ENCODE measurements at places on chromosomes 5 and 9.

GRCh38 chr5:72394688-72395087, 74.5 kb downstream of the PTCD2 start:
- no peak for DNase-seq

- no peak for DNase-seq
These were observed 46.7 kb downstream of the PRRC1 start for GRCh38 chr5:127564002-127564769.

DNA sequence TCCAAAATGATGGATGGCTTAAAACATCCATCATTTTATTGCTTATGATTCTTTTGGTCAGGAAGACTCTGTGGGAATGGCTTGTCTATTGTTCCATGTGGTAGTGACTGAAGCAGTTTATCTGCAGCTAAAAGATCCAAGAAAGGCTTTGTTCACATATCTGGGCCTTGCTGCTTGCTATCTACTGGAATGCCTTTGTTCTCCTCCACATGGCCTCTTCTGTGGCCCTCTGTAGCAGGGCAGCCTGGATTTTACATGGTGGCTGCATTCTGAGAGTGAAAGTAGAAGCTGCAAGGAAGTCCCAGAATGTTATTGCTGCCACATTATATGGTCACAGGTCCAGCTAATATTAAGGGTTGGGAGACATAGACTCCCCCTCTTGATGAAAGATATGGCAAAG, 35.1 kb downstream of the DMXL1 start:
- no peak for DNase-seq

GRCh38 chr5:87210076-87210475, 57.6 kb upstream of the RASA1 start:
- DNase-seq = no peak

DNA sequence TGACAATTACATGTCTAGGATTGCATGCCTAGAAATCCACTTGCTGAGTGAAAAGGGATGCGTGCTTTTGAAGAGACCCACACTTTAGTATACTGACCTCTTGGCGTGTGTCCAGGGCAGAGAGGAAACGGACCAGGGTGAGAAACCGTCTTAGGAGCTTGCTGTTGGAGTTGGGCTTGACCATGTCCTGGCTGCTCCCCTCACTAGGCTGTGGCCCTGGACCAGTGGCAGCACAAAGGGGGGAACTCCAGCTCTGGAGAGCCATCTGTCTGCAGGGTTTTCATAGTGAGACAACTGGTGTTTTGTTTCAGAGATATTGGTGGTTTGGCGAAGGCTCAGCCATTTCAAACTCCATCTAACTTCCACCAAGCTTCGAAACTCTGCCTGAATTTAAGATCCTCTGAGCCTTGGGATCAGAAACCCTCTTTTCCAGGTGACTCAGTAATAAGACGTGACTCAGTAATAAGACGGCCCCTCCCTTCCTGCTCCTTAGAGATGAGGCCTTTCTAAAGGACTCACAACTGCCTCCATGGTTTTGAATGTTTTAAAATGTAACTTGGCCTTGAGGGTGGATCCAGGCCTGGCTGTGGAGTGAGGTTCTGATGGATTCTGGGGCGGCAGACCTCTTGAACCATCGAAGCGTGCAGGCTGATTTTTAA, 165.8 kb downstream of the MELK start:
- no peak for DNase-seq

DNA sequence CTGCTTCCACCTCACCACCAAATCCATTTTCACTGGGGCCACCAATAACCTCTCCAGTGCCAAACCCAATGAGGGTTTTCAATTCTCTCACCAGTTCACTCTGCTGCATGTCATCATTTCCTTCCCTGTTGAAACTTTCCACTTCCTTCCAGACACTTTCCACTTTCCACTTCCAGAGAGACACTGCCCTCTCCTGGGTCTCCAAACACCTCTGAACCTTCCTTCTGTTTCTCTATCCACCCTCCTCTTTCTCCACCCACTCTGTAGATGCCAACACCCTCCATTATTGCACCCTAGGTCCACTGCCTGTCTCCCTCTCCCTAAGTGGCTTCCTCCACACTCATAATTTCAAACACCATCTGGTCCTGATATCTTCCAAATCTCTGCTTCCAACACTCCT, 39.6 kb downstream of the PDE6A start:
- DNase-seq = no peak

GRCh38 chr9:20144197-20144596, 355.4 kb upstream of the SLC24A2 start:
- no peak for DNase-seq

GRCh38 chr9:80498001-80498555, 926.3 kb downstream of the TLE4 start:
- peak; percentile 18 for DNase-seq

DNA sequence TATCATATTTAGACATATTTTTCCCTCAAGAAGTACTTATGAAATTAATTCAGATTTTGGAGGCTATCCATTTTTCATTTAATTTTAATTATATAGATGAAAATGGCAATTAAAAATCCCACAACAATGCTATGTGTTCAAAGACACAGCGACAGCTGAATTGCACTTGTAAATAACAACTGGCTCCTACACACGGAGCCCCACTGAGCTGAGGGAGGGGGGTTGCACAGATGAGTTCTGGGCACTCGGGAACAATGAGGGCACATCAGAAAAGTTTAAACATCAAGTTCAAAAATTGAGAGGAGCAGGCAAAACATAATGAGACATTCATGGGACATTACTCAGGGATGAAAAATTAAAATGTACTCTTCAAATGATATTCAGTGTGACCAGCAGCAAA, 104.9 kb downstream of the MARCHF3 start:
- DNase-seq = no peak

DNA sequence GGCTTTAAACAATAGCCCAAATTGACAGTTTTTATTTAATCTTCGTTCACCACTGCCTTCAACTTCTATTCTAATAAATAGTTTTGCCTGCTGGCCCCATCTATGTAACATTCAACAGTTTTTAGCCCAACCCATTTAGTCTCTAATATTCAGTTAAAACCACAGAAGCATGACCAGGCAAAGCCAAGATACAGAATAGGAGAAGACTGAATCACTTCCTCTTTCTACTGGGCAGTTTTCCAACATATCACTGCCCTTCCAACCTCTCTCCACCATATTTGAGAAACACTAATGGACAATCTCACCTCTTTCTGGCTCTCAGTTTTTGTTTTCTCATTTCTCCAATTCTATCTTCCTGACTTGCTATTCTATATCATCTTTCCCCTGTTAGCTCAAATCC, 352.9 kb downstream of the DNAH5 start:
- no peak for DNase-seq

DNA sequence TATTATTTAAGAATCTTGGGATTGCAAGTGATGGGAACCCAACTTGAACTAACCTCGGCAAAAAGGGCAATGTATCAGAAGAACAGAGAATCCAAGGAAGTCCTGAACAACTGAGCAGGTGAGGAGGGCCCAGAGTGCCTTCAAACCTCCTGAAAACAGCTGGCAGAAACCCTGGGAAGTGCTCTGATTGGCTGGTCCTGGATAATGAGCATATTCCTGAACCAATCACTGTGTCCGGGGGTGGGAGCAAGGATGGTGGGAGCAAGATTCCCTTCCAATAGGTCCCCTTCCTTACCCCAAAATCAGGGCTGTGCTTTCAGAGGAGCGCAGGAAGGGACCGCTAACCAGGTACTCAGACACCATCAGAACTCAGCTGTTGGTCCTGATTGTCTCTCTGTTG, 31.9 kb upstream of the TBC1D2 start:
- DNase-seq = no peak

- no peak for DNase-seq
These were observed 16.3 kb downstream of the NMRK1 start for GRCh38 chr9:75071530-75072122.

GRCh38 chr5:125346316-125346715, 599.9 kb upstream of the ZNF608 start:
- DNase-seq = no peak

GRCh38 chr5:173316339-173317020, 11.7 kb downstream of the STC2 start:
- no peak for DNase-seq

- no peak for DNase-seq
These were observed 302.7 kb downstream of the EPB41L4A start for GRCh38 chr5:112116371-112116770.

DNA sequence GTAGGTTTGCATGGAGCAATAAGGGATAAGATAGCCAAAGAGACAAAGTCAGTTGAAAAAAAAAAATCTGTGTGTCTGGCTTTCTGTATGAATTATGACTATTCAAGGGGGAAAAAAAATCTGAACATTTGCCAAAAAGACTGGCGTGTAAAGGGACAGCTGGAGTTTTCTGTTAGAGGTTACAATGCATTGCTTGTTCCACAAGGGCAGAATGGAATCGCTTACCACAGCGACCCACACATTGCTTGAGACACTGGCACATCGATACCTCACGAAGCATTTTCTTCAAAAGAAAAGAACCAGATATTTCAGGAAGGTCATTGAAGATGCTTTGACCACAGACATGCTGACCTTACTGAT, 327.8 kb downstream of the TMEM167A start:
- DNase-seq = no peak

- no peak for DNase-seq
These were observed 42.1 kb upstream of the EEIG1 start for GRCh38 chr9:128022886-128023285.

- no peak for DNase-seq
These were observed 32.4 kb downstream of the FYB1 start for GRCh38 chr5:39186722-39187539.

GRCh38 chr9:90176901-90177300, 465.7 kb downstream of the DIRAS2 start:
- no peak for DNase-seq

DNA sequence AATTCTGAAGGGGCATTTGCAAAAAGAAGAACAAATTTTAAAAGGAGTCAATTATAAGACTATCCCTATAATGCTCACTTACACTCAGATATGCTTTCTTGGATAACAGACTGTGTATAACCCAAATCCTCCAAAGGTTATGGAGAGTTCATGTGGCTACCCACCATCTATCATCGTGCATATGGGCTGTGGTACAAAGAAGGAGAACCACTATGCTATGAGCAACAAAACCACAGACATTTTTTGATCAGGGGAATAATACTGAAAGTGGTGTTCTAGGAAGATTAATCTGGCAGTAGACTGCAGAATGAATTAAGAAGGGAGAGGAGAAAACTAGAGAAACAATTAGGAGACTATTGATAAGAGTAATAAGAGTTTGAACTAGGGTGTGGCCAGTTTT, 16.8 kb downstream of the NR3C1 start:
- no peak for DNase-seq

- DNase-seq = no peak
These were observed 639.3 kb downstream of the MTRR start for GRCh38 chr5:8508231-8508630.

DNA sequence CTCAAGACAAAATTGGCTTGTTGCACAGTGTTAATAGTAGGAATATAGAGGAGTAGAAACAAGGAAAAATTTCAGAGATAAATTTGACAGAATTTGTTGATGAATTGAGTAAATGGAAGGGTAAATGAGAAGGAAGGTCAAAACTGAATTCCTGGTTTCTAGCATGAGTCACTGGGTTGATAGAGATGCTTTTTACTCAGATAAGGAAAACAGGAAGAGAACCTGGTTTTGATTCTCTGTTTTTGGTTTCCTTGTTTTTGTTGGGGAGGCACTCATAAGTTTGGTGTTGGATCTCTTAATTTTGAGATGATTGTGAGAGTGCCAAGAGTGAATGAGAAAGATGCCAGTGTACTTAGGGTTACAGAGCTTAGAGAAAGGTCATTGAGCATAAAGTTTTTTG, 7.1 kb downstream of the LRRC70 start:
- DNase-seq = no peak

DNA sequence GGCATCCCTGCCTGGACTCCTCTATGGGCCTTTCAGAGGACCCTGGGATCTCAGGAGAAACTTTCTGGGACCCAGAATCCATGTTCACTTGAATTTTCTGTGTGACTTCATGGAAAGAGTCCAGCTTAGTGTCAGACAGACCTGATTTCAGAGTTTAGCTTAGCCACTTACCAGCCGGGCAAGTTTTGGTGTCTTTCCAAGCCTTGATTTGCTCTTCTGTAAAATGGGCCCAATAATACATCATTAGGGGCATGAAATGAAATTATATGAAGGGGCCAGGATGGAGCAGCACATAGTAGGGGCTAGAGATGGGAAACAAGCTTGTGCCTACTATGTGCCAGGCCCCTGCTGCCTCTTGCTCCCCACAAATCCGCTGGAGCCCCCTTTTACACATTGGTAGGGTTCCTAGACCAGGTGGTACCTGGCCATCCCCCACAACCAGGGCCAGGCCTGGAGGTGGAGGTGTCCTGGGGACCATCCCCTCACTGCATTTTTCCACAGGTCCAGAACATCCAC, 33.2 kb upstream of the RPL26L1 start:
- no peak for DNase-seq

DNA sequence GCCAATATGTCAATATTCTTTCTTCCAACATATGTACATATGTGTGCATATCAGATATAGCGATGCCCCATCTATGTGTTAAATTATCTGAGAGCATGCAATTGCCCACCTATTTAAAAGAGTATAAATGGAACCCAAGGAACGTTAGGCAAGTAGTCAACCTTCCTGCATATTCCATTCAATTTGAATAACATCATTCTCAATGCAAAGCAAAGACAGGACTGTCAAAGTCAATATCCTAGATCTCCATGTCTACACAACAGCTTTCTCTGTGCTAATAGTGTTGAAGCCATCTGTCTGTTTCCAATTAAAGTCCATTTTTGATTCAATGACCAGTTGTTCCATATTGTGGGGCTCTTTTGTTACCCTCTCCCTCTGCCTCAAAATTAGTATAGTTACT, 85.3 kb upstream of the COX7C start:
- no peak for DNase-seq

DNA sequence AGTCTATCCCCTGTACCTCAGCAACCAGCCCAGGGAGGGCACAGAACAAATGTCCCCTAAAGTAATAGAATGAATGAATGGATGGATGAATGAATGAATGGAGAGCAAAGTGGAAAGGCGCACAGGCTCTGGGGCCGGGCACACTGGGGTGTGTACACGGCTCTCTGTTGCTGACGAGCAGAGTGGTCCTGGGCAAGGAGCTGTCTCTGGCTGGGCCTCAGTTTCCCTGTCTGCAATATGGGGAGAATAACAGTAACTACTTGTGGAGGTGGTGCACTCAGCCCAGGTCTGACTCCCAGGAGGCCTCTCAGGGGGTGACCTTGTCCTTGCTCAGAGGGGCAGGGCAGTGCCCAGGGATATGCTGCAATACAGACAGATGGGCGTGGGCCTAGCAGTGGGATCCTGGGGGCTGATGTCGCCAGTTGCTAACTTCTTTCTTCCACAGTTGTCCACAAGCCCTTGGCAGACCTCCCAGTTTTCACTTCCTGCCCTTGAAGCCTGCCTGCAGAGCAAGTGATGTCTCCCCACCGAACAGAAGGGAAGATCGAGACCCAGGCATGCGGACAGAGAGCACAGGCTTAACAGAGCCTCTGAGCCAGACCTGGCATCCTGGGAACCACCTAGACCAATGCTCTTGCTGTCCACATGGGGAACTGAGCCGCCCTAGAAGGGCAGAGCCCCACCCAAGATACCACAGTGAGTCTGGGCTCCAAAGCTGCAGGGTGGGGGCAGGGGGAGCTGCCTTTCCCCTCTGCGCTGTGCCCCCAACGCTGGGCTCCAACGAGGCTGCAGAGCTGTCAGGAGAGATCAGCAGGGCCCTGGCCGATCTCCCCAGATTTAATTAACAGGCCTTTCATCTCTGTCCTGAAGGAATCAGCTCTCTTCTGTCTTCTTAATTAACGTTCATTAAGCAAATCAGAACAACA, 13.6 kb upstream of the LAMC3 start:
- no peak for DNase-seq

- DNase-seq = no peak
These were observed 14.7 kb downstream of the SLC45A2 start for GRCh38 chr5:33969572-33970452.

All from glutamatergic neuron (in vitro differentiated cells).